H9 (cell line): ENCODE measurements at places on chromosomes 1 and 21. TPM values are rescaled to one million over a fixed set of nuclear protein-coding genes. Genes with fewer than 3 reads are reported as not detected.
A peak's percentile ranks its signal among the peaks of the same experiment; 100 is the strongest.

GRCh38 chr1:94819945-94820746, at the start of gene SLC44A3:
Gene SLC44A3, plus strand, starts transcription at chr1:94820357. Its CDS starts 95 bp downstream, at chr1:94820452.
- peak; percentile 75 for DNase-seq
- H3K27ac ChIP-seq: no peak within 1 kb of the TSS
- peaks cover under 1% of the 10 kb centered on the region; the same call in 1 of the 2 replicates for H3K36me3 ChIP-seq
- H3K4me3 ChIP-seq: peak within 1 kb of the TSS; percentile 82
- no peaks in the 10 kb centered on the region for H3K27me3 ChIP-seq

DNA sequence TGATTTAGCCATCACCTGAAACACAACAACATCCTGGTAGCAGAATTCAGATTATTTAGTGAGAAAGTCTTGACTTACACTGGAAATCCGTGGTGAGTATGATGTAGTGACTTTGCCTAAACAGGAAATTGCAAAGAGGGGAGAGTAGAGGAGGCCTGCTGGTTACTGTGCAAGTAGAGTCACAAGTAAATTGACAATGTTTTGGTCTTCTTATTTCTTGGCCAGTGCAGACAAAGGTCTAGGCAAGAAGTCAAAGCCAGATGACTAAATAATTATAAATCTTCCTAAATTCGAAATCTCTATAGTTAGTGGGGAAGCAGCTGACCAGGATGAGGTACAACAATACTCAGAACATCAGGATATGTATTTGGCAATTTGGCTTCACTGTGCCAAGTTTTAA, 159.5 kb upstream of the KCTD3 start:
- no peaks in the 10 kb centered on the region; the same call in 1 of the 2 replicates for H3K36me3 ChIP-seq
- no peak overlapping the region for H3K27ac ChIP-seq
- DNase-seq: no peak
- no peaks in the 10 kb centered on the region for H3K4me1 ChIP-seq
- H3K4me3 ChIP-seq: no peak overlapping the region

DNA sequence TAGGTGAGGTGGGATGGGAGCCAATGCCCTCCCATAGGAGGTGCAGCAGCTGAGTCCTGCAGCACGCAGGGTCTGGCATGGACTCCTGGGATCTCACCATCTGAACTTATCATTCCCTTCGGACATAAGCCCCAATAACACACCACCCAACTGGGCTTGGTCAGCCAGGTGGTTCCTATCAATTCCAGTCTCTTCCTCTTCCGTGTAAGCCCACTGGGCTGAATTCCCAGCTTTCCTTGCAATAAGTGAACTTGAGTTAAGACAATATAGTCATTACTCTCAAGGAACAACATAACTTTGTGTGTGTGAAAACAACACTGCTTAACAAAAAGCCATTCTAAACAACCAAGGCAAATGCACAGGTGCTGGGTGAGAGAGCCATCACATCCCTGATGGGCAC, 86.6 kb upstream of the EDN2 start:
- no peaks in the 10 kb centered on the region for H3K4me1 ChIP-seq
- H3K4me3 ChIP-seq: no peak overlapping the region
- no peak overlapping the region for H3K27ac ChIP-seq
- H3K27me3 ChIP-seq: no peaks in the 10 kb centered on the region
- no peaks in the 10 kb centered on the region for H3K36me3 ChIP-seq
- no peak for DNase-seq

GRCh38 chr1:175512637-175513412, 230.6 kb downstream of the TNR start:
- no peak for DNase-seq
- no peaks in the 10 kb centered on the region for H3K27me3 ChIP-seq
- no peaks in the 10 kb centered on the region for H3K36me3 ChIP-seq
- no peak overlapping the region for H3K27ac ChIP-seq
- no peaks in the 10 kb centered on the region for H3K4me1 ChIP-seq

DNA sequence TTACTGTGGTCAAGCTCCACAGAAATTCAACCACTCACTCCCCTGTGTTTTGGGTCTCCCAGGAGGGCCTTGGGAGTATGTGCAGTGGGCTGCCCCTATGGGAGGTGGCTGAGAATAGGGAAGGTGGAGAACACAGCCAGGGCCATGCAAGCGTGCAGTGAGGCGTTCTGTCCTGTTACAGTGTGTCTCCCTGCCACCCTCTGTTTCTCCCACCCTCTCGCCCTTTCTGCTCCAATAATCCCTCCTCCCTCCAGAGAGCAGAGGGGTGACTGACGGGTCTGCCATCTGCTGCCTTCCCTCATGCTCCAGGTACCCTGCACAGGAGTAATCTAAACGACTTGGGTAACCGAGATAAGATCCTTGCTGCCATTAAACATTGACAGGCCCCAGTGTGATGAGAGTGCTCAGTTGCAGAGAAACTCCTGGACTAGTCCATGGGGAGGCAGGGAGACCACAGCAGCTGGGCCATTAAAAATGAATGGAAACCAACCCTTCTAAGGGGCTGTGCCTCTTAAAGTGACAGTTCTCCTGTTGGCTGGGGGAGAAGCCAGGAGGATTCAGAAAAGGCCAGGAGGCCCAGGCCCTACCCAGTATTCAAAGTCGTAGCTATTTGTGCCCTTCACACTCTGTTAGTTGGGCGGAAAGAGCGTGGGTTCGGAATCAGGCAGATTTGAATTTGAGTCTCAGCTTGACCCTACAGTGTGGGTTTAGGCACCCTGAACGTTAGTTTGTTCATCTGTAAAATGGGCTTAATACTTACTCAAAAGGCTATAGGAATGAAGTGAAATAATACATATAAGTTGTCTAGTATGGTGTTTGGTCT, 22.4 kb upstream of the BTG2 start:
- H3K36me3 ChIP-seq: no peaks in the 10 kb centered on the region
- peaks cover 7% of the 10 kb centered on the region; the same call in 1 of the 2 replicates for H3K27me3 ChIP-seq

GRCh38 chr1:46607345-46608130, 3.5 kb upstream of the MKNK1 start:
- H3K27ac ChIP-seq: no peak overlapping the region
- H3K4me1 ChIP-seq: peaks cover 3% of the 10 kb centered on the region; the same call in 1 of the 2 replicates
- H3K27me3 ChIP-seq: no peaks in the 10 kb centered on the region
- no peak for DNase-seq
- H3K36me3 ChIP-seq: no peaks in the 10 kb centered on the region

Gene CLEC20A
- not detected in 2 replicates for total RNA-seq

Gene TFF2
- total RNA-seq: not detected in 2 replicates

Gene FGR
- 0.15 TPM in 1 of 2 replicates, not detected in the other for total RNA-seq
